Stimulated activated CD4-positive, alpha-beta T cell treated with anti-CD3 and anti-CD28 coated beads, Interleukin-1b, Interleukin-23, amount 100 ng/mL, for 48 hours (primary cell): ENCODE measurements at places on chromosomes 1 and 21.

GRCh38 chr1:108600504-108600903 lies 40.6 kb downstream of the EEIG2 start:
- DNase-seq = no peak

- DNase-seq = no peak
These were observed 31.0 kb downstream of the ZNF496 start for GRCh38 chr1:247300491-247301175.

- no peak for DNase-seq
These were observed 853.8 kb downstream of the USP25 start for GRCh38 chr21:16583556-16583955.

DNA sequence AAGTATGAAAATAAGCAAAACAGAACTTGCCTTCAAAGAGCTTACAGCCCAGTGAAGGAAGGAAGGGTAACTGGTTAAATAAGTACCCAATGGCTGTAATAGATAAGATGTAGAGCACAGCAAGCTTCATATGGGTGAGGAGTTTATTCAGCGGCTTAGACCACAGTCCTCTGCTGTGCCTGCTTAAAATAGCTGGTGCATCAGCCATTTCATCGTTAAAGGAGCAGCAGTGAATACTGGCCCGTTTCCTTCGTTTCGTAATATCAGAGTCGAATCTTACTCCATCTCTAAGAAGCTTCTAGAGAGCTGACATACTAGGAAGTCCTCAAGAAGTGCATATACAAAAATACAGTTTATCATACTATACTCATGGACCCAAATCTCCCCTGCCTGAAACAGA lies 286.5 kb downstream of the NFIA start:
- DNase-seq = no peak

DNA sequence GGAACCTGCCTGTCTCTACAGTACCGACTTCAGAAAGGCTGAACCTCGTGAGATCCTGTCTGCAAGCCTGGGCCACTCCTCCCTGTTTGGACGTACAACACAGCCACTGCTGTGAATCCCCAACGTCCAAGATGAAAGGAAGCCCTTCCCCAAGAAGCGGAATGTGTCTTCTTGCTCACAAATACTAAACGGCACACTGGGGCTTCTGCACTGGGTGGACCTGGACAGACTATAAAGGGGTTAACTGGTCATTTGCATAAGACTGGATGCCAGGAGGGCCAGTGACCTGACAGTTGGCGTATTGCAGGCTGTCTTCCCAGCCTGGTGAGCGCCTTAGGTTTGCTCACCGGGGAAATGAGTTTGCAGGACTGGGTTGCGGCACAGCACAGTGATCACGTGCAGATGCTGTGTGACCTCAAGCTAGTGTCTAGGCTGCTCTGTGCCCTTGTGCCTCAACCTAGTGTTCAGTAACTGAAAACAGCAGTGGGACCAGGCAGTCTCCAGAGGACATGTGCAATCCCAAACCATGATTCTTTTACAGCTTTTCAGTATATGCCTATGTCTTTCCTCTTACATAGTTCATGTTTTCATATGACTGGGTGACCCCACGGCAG lies 19.5 kb upstream of the AJAP1 start:
- no peak for DNase-seq

DNA sequence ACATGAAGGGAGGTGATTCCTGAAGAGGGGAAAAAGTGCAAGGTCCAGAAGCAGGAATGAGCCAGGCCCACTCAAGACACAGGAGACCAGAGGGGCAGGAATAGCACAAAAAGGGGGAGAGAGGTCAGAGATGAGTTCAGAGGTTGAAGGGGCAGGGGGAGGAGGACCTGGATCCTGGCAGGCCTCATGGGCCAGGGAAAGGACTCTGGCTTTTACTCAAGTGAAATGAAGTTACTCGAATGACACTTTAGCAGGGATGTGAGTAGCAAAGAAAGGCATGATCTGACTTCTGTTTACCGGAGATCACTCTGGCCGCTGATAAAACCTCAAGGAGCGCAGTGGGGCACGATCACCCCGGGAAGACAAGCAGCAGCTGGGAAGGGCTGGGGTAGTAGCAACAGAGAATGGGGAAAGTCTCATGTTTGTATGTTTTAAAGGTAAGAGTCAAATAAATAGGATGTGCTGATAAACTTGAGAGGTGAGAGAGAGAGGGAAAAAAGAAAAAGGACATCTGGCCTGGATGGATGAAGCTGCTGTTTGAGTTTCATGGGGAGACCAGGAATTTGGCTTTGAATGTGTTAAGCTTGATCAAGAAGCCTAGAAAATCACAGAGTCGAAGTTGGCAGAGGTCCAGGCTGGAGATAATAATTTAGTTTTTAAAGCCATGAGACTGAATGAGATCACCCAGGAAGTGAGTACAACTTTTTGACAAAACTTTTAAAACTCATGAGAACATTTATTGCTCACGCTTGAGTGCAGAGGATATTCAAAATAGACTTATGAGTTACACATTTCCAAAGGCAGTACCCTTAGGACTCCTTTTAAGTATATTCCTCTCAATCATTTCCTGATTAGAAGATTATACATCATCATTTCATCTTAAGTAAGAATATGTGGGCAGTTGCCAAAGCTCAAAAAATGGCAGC lies 156.0 kb downstream of the RERE start:
- peak; percentile 28 for DNase-seq

- no peak for DNase-seq
These were observed 169.1 kb upstream of the SYT6 start for GRCh38 chr1:114322734-114323133.

DNA sequence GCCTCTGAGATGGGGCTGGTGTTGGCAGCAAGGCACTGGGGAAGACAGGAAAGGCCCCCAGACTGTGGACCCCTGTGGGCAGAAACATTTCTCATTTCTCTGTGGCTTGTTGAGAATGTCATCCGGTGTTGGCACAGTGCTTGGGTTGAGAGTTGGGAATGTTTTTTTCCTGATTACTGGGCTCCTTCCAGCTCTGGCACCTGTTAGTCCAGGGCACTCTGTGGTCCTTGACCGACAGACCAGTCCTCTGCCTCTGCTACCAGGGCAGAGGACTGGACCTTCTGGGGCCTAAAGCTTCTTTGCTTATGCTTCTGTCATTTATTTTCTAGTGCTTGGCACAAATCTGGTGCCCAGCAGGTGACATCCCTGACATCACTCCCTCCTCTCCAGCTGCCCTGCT lies 4.8 kb upstream of the SPRR5 start:
- no peak for DNase-seq

GRCh38 chr1:70315782-70316181 lies 38.7 kb downstream of the ANKRD13C start:
- no peak for DNase-seq

DNA sequence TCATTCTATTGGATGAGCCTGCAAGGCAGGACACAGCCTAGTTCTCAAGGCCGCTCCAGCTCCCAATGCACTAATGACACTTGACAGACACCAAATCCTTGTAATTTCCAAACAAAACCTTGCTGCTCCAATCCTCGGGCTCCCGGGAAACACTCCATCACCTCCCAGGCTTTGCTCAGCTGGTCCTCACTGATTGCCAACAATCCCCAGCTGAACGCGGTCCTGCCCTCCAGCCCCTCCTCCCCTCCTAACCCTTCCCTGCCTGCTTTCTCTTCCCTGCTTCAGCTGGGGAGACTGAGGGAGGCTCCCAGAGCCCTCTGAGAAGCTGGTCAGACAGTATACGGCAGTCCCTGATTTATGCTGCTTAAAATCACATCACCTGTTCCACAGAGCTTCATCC lies 114.4 kb upstream of the TNR start:
- DNase-seq = no peak

GRCh38 chr1:97745912-97746311 lies 174.9 kb downstream of the DPYD start:
- DNase-seq = no peak

GRCh38 chr1:74199504-74199903 lies 1.5 kb downstream of the FPGT start:
- DNase-seq = no peak

DNA sequence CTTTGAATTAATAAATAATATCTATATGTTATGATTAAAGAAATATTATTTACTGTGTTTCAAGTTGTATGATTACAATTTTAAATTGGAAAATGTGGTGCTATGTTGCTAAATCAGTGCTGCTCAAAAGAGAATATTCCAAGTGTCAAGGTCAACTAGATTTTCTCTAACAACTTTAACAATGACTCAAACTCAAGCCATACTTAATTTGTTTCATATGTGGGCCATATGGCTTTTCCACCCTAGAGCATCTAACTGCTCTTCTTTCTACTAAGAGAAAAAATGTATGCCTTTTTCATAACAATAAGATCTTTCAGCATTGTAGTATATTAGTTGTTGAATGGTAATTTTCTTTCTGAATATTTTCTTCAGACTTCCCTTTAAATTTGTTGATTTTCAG lies 8.3 kb upstream of the SYT14 start:
- no peak for DNase-seq

DNA sequence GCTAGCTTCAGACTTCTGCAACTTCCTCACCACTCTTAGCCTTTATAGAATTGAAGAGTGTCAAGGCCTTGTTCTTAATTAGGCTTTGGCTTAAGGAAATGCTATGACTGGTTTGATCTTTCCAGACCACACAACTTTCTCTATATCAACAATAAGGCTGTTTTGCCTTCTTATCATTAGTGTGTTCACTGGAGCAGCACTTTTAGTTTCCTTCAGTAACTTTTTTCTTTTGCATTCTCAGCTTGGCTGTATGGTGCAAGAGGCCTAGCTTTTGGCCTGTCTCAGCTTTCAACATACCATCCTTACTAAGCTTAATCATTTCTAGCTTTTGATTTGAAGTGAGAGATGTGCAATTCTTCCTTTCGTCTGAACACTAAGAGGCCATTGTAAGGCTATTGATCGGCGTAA lies 8.6 kb downstream of the PRKACB start:
- peak; percentile 36 for DNase-seq

GRCh38 chr1:152111515-152111968 lies 3.7 kb downstream of the TCHH start:
- peak; percentile 43 for DNase-seq

DNA sequence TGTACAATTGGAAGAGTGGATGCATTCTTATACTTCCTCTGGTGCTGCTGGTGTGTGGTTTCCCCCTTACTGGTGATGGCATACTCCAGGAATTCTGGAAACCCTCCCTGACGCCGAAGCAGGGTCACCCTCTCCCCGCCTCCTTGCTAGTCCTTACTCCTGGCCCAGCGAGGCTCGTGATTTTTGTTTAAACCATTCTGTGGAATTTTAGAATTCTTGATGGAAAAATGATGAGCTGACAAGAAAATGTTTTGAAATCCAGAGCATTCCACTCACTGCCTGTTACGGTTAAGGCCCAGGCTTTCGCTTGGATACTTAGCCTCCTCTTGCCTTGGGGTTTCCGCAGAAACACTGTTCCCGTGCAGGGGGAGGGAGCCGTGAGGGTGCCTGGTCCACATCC lies 41.1 kb downstream of the IL6R start:
- DNase-seq = no peak

GRCh38 chr21:42534421-42535378 lies 21.0 kb downstream of the SLC37A1 start:
- DNase-seq = no peak

- DNase-seq = no peak
These were observed 195.7 kb downstream of the ROR1 start for GRCh38 chr1:63969441-63969901.

- peak; percentile 63 for DNase-seq
These were observed at the start of gene PEA15 for GRCh38 chr1:160205242-160206035. TSS of gene PEA15 (plus strand) at chr1:160205384. CDS start at chr1:160211545, 6,161 bp downstream.

DNA sequence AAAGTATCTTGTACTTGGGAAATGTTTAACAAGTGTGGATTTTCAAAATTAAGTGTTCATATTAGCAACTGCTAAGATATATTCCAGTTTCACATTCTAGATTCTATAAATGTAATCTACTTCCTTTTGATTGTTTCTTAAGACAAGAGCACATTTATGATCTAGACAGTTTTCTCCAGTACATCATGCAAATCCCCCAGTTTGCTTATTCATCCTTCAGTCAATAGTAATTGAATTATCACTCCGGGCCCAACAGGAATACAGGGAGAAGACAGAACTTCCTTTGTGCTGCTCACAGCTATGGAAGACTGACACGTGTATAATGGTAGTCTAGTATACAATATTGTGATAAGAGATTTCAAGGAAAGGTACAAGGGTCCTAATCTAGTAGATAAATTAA lies 14.5 kb downstream of the PLA2G4A start:
- no peak for DNase-seq

DNA sequence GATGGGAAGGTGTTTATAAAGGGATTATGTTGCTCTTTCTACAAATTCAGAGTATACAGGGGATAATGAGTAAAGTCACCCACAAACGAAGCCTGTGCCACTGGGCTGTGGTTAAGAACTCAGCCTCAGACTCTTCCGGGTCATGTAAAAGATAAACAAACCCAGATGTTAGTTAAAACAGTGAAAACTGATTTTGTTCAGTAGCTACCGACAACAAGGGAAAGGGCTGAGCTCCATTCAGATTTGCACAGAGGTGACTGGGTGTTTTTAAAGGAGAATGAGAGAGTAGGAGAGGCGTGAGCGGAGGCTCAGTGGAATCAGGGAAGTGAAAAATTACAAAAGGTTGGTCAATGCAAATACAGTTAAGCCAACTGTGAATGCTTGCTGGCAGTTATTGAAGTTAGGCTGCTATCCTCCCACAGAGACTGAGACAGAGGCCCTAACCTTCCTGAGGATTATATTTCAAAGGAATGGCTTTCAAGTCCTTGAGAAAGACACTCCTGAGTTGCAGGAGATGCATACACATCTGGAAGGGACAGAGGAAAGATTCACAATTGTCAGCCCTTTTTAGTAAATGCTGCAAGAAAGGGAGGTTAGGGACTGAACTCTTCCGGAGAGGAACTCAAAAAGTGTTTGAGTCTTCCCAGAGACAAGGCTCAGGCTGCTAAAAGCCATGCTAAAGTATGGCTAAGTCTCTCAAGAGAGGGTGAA lies 29.9 kb upstream of the SAMD13 start:
- no peak for DNase-seq

DNA sequence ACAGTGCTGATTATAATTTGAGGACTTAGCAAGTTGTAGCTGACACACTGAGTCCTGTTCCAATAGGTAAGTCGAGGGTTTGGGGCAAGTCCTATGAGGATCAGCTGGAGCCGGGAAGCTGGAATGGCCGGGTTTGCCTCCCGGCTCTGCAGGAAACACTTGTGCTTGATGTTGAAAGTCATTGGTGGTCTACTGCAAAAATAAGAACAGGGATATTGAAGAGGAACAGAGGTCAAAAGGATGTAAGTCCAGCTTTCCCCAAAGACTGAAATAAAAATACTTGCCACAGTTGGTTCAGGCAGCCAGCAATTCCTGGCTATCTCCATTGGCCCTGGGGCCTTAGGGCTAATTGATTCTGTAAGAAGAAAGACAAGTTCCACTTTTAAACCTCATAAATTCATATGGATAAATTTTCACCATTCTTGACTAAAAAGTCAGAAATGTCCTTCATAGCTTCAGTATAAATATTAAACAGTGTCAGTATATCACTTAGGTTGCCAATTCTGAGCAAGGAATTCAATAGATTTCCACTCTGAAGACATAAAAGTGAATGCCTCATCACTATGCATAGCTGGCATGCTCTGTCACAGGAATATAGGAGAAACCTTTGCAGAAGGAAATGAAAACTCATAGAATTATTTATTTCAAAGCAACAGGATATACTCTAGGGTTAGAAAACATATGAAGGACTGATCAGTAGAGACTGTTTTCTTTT lies 165.2 kb downstream of the AK5 start:
- no peak for DNase-seq
